NB4 (cell line): ENCODE measurements at places on chromosomes 7 and 10.

GRCh38 chr7:89813081-89813480 is 341.2 kb upstream of the STEAP1 start:
- DNase-seq = no peak

- DNase-seq = no peak
Measured at GRCh38 chr7:1678571-1679325, 8.7 kb downstream of the ELFN1 start.

DNA sequence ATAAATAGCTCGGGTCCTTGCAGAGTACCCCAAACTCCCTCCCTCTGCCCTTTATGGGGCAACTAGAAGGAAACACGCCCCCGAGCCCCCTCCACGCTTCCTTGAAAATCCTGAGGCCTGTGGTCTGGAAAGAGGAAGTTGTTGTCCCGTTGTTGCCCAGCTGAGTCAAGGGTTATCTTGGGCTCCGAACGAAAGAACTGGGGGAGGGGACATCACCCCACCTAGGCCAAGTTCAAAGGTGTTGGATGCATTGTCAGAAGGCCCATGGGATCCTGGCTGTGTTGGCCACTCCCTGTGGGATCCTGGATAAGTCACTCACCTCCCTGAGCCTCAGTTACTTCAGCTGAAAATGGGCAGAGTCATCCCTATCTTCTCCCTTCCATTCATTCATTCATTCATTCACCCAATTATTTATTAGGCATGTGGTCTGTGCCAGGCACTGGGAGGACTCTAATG is at the start of gene CCL24:
CCL24 (minus strand) TSS at position 26 of the 456 bp plus-strand sequence. CDS start 91 bp downstream, outside the sequence.
- DNase-seq = peak; percentile 89

DNA sequence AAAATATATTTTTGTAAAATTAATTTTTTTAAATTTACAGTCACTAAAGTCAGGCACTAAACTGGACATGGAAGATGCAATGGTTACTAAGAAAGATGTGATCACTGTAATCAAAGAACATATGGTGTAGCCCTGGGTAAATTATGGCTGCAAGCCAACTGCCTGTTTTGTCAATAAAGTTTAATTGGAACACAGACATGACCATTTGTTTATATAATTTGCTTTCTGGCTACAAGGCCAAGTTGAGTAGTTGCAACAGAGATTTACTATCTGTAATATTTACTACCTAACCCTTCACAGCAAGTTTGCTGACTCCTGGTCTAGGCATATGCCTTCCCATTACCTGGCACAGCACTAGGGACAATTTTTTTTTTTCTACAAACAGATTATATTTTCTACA is 448.9 kb downstream of the ADRA2A start:
- DNase-seq = no peak

GRCh38 chr7:106110238-106110560 is 1.9 kb downstream of the SYPL1 start:
- peak; percentile 64 for DNase-seq

DNA sequence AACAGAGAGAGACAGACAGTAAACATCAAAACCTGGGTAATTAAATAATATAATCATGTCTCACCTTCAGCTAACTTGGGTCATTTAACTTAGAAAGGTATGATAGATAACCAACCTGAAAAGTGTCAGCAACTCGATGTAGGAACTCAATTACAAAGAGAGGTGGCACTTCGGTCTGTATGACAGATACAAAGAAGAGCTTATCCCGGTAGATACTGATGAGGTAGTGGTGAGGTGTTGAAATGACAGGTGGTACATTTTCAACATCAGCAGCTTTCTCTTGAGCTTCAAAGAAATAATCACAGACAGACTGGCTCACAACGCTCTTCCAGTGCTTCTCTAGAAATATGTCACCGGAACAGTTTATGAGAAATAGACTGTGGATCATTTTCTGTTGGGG is 12.6 kb downstream of the AP3M1 start:
- DNase-seq = no peak

DNA sequence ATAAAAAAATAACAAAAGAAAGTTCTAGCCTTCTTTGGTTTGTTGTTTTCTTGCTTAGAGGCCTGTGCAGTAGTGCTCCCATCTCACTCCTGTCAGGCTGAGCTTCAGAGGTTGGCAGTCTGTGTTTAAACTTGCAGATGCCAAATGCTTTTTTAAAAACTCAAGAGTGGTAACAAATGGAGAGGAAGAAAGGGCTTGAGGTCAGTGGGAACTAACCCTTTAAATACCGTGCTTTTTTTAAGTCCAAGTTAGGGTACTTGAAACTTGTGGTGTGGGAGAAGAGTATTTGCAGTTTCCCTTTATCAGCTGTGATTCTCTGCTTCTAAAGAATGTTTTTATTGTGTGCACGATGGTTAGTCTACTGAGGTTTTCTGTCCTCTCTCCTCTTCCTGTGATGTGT is 29.4 kb downstream of the ZRANB1 start:
- DNase-seq = no peak

DNA sequence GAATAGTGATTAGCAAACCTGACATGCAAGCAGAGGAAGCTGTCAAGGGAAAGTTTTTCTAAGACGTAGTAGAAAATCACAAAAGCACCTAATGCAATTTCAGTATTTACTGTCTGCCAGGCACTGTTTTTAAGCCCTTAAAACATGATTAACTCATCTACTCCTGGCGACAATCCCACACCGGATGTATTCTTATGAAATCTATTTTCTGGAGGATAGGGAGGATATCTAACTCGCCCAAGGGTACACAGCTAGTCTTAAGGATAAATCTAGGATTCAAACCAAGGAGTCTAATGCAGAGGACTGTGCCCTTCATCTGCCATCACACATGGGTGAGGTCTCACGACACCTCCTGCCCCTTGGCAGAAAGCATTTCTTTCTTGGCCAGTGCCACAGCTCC is 47.8 kb upstream of the FIGNL1 start:
- DNase-seq = no peak

DNA sequence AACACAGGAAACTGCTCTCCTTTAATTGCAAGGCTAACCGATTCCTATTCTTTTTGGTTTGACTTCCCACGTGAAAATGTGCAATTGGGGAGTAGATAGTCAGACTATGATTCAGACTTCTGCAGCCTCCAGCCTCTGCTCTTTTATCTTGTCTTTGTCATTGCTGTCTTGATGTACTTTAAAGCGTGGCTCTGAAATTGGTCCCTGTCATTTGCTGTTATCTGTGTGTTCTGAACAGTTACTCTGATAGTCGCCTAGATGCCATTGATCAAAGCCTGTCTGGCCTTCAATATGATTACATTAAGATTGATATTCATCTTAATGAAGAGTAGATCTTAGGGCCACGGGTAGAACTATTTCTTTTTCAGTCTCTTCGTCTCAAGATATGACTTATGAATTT is 799.2 kb downstream of the REEP3 start:
- no peak for DNase-seq

GRCh38 chr7:126185959-126186580 is 1066.7 kb downstream of the GRM8 start:
- no peak for DNase-seq

DNA sequence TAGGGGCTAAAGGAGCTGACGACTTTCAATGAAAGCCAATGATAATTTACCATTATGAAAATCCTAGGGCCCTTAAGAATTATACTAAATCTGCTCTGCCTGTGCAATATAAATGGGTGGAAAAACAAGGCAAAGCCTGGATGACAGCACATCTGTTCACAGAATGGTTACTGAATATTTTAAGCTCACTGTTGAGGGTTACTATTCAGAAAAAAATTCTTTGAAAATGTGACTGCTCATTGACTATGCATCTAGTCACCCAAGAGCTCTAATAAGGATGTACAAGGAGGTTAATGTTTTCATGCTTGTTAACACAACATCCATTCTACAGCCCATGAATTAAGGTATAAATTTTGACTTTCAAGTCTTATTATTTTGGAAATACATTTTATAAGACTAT is 8.9 kb downstream of the DKK1 start:
- DNase-seq = no peak

DNA sequence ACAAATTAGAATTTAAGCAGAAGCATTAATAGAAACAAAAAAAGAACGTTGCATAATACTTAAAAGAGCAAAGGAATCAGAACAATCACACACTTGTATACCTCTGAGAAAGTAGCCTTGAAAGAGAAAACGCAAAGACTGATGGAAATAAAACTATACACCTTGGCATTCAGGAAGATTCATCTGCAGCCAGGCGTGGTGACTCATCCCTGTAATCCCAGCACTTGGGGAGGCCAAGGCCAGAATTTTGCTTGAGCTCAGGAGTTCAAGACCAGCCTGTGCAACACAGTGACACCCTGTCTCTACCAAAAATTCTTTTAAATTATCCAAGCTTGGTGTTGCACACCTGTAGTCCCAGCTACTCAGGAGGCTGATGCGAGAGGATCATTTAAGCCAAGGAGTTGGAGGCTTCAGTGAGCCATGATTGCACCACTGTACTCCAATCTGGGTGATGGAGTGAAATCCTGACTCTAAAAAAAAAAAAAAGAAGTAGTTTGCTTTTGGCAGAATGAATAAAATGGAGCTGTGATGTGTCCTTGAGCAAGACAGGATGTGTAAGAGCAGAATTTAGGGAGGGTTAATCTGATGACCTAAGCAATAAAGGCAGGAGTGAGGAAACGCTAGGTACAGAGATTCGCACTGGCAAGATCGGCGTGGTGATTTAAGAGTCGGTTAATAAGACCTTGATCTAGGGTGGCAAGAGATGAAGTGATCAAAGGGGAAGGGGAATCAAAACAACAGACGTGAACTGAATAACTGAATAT is 75.8 kb upstream of the NRP1 start:
- DNase-seq = no peak

DNA sequence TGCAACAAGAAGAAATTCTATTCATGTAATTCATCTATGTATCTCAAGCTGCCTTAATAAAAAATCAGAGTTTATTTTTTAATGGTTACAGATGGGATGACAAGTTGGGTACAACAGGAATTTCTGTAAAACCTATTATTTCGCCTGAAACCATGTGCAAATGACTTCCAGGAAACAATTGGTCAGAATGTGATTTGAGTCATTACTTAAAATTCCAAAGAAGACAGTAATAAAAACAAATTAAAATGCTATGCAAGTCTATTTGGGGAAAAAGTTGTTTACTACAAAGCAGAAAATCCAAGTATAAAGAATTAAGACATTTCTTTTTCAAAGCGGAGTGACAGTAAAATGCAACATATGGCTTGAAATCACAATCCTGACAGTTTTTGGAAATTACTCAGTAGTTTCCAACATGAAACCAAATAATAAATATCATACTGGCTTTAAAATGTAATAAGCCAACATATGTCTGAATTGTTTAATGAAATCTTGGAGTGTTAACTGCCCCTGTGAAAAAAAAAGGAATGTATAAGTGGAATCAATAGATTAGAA is 41.5 kb upstream of the SEMA3C start:
- no peak for DNase-seq
